ENCODE measurements at places on chromosomes 16 and 17.
A peak's percentile ranks its signal among the peaks of the same experiment; 100 is the strongest.

DNA sequence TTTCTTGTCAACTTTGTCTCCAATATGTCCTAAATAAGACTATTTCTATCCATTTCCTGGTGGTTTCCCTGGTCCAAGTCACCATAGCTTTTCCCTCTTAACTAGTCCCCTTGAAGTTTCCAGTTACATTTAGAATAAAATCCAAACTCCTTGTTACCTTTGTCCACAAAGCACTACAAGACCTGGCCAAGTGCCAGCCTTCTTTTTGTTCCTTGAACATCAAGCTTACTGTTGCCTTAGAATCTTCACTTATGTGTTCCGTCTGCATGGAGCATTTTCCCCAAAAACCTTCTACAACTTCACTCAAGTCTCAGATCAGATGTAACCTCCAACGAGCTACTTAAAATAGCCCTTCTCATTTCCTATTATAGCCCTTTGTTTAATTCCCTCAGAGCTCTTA, 101.4 kb downstream of the ITFG1 start:
- no peak for DNase-seq

DNA sequence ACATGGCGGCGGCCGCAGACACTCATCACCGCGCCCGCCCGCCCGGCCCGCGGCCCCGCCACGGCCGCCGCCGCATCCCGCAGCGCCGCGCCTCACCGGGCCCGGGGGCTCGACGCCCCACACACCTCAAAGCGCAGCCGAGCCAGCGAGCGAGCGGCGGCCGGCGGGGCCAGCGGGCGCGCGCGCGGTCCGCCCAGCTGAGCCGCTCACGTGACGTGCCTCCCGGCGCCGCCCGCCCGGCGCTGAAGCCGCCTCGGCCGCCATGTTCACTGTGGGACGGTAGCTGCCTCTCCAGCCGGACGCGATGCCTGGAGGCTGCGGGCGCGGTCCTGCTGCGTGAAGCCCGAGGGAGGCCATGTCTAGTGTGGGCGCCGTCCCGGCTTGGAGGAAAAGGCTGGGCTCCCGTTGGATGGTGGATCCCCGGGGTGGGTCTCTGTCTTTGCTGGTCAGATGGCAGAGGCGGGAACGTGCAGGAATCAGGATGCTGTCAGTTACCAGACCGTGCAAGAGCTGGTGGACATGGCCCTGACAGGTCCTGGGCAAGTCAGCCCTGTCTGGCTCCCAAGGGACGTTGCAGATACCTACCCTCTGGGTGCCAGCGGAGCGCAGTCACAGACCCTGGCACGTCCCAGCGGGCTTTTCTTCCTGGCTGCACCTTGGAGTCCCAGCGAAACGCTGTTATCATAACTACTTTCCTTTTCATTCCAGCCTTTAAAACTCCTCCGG, at the start of gene USP31:
TSS of gene USP31 (minus strand) at position 186 of the 726 bp plus-strand sequence. CDS start at position 4, 182 bp downstream.
- peak; percentile 72 for DNase-seq

DNA sequence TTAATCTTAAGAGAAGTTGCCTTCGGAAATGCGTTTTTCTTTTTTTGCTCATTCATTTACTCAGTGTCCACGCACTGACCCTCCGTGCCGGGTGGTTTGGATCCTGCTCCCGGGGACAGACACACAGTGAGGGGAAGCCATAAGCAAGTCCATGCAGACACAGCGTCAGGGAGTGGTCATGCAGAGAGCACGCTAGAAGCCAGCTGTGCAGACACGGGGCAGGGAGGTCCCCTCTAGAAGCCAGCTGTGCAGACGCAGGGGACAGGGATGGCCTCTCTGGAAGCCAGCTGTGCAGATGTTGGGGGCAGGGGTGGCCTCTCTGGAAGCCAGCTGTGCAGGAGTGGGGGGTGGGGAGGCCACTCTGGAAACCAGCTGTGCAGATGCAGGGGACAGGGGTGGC, 4.8 kb downstream of the GAA start:
- DNase-seq = no peak

DNA sequence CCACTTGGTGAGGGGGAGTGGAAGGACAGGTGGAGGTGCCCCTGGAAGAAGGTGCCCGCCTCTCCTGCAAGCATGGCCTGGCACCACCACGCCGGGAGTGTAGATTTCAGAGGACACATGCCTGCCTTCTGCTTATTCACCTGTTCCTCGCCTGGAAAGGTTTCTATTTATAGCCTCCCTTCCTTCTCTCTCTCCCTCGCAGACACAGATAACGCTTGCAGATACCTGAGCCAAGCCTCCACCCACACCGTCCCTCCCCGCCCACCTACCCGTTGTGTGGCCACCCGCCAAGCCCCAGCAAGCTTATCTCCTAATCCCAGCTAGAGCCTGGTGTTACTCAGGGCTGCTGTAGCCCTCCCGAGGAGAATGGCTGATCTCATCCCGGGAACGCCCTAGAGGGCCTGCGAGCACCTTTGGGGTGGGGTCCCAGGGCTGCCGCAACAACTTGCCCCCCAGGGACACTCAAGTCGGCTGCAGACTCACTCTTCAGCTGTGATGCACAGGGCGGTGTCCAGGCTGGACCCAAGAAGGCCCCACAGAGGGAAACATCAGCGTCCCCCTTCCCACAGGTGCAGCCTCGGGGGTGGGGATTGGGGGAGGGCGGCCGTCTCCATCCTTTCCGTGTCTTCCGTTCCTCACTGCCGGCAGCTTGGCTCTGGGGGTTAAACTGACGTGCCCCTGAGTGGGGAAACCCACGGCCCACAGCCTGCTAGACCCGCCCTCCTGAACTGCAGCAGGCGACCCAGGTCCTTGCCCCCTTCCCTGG, 1.9 kb upstream of the SNAI3 start:
- no peak for DNase-seq

DNA sequence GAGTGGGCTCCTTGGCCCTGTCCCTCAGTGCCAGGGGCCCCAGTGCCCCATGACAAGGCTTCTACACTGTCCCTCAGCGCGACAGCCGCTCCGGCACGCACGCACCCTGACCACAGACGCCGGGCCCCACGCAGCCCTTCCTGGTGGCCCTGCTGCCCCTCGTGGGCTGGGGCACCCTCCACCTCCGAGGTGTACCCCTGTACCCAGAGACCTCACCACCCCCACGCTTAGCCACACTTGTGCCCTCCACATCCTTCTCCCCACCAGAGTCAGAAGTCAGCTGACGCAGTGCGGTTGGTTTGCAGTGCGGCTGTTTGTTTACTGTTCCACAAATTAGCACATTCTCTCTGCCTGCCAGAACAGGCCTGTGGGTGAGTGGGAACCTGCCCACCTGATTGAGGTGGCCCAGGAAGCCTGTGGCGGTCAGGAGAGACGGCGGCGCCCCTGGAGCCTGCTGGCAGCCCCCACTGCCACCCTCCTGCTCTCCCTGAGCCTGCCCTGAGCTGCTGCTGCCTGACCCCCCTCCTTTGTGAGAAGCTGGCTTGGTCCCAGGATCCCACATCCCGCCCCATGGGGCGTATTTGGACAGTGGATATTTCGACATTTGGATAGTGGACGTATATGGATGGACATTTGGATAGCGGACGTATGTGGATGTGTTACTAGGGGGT, 38.0 kb upstream of the CDH15 start:
- no peak for DNase-seq

DNA sequence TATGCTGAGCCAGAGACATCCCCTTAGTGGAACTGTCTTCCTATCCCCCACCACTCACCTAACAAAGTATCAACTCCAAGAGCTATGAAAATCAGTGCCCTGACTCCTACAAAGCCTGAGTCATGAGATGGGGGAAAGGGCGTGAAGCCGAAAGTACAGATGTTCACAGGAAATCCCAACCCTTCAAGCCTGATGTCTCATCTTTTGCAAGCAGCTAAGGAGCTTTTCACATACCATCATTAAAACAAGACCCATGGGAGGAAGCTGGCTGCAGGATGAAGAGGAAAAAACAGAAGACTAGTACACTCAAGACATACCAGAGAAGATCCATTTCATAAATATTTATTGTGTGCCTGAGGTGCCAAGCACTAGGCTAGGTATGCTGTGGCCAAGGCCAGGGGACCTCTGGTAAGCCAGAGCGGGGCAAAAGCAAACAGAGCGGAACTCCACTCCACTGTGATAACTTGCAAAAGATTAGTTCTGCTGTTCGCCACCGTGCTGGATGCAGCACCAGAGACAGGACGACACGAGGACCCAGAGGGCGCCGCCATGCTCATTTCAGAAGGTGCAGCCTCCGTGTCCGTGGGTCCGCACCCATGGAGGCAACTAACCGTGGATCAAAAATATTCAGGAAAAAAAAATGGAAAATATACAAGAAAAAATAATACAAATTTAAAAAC, 4.5 kb upstream of the MNT start:
- DNase-seq = peak; percentile 73

DNA sequence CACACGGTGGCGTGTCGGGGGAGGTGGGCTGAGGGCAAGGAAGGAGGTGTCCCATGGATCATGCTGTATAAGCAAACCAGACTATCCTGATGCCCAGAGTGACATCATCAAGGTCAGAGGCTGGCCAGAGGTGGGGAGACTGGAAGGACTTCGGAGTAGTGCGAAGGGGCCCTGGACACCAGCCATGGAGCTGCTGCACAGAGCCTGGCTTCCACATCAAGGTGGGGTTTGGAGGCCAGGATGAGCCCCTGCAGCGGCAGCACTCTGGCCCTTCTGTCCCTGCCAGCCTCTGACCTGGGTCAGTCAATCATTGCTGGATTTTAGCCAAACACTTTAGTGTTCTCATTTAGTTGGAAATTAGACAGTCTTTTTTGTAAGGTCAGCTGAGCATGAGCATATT, 34.8 kb downstream of the MED13 start:
- DNase-seq = no peak

DNA sequence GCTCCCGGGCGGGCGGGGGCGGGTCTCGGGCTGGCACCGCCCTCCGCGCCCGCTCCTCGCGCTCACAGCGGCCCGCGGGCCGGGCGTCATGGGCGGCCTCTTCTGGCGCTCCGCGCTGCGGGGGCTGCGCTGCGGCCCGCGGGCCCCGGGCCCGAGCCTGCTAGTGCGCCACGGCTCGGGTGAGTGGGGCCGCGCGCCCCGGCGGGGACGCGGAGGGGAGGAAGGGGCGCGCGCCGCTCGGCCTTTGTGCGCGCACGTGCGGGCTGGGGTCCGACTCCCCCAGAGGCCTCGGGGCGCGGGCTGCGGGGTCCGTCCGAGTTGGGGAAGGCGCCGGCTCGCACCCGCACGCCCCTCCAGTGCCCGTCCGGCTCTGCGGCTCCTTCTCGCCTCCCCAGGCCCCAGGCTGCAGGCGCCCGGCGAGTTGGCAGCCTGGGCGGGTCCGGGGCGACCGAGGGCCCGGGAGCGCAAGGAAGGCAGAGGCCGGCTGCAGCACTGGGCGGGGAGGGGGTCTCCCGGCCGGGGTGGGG, at the start of gene NME4:
TSS of gene NME4 (plus strand) at position 65 of the 527 bp plus-strand sequence. CDS start at position 89, 24 bp downstream.
- DNase-seq = no peak

DNA sequence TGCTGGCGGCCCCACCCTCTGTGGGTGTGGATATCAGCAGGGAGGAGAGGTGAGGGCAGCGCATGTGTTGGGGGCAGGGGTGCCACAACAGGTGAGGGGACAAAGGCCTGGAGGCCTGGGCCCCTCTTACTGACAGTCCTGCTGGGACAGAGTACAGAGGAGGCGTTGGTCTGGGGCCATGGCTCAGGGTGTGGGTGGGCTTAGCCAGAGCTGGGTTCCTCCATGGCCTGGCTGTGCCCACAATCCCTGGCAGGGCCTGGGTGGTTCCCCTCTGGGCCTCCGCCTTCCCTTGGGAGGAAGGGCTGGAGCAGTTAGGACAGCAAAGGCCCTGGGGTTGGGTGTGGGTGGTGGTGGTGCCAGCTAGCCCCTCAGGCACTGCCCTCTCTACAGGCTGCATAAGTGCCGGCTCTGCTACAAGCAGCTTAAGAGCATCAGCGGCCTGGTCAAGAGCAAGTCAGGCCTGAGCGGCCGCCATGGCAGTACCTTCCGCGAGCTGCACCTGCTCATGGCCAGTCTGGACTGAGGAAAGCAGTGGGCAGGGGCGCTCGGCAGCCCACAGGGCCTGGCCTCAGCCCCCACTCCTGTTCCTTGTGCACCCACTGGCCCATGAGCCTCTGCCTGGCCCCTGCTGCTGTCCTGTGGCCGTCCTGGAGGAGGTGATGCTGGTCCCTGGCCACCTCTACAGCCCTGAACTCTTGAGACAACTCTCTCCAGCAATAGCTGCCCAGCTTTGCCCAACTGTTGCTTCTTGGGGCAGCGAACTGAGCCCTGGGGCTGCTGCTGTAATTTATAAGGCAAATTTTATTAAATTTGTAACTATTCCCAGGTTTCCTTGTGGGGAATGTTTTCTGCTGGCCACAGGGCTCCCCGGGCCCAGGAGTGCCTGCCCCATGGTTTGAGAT, 21.1 kb downstream of the KATNB1 start:
- no peak for DNase-seq

- DNase-seq = peak; percentile 54
Observed at GRCh38 chr17:6374761-6375312, 60.1 kb downstream of the AIPL1 start.

DNA sequence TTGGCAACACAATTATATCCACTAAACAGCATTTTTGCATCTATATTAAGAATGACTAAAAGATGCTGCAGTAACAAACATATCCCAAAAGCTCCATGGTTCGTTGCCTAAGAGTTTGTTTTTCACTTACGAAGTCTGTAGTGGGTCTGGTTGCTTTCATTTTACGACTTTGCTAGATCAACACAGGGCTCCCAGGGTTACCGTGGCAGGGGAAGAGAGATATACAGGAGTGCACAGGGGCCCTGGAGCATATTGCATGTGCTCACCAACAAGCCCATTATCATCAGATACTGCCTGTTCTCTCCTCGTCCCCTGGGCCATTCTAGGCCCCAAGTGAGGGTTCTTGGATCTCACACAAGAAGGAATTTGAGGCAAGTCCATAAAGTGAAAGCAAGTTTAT, 3.1 kb upstream of the MMP2 start:
- no peak for DNase-seq

- DNase-seq = no peak
Observed at GRCh38 chr17:81488276-81488860, 24.2 kb downstream of the ACTG1 start.

- DNase-seq = no peak
Observed at GRCh38 chr17:17119533-17119932, 77.3 kb downstream of the MPRIP start.

DNA sequence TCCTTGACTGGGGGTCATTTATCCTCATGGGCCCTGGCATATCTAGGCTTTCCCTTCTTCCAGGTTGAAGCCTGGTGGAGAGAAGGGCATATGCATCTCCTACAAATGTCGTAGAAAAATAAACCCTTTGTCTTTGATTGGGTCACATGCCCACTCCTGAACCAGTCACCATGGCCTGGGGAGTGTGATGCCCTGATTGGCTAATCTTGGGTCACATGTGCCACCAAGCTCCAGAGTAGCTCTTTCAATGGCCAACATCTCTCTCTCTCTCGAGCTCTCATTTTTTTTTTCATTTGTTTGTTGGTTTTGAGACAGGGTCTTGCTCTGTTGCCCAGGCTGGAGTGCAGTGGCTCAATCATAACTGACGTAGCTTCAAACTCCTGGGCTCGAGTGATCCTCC, 5.6 kb upstream of the XPO6 start:
- no peak for DNase-seq

- peak; percentile 22 for DNase-seq
Observed at GRCh38 chr16:68406458-68407152, 41.7 kb downstream of the SMPD3 start.

GRCh38 chr17:50638966-50639713, 4.5 kb downstream of the ABCC3 start:
- peak; percentile 80 for DNase-seq

- DNase-seq = no peak
Observed at GRCh38 chr17:31738488-31738887, 120.6 kb downstream of the COPRS start.

GRCh38 chr16:2019921-2020831, 591 bp downstream of the NPW start:
- DNase-seq = no peak

- DNase-seq = no peak
Observed at GRCh38 chr16:85003725-85004586, 7.4 kb downstream of the ZDHHC7 start.

Data from non-pigmented ciliary epithelial cell (primary cell).